ENCODE measurements at places on chromosomes 12 and 14.

- no peak for DNase-seq
Observed at GRCh38 chr12:85260896-85261295, 19.1 kb upstream of the ALX1 start.

- no peak for DNase-seq
Observed at GRCh38 chr12:132433641-132434395, 56.1 kb upstream of the FBRSL1 start.

GRCh38 chr14:35819591-35820540, 6.3 kb upstream of the BRMS1L start:
- DNase-seq: no peak

DNA sequence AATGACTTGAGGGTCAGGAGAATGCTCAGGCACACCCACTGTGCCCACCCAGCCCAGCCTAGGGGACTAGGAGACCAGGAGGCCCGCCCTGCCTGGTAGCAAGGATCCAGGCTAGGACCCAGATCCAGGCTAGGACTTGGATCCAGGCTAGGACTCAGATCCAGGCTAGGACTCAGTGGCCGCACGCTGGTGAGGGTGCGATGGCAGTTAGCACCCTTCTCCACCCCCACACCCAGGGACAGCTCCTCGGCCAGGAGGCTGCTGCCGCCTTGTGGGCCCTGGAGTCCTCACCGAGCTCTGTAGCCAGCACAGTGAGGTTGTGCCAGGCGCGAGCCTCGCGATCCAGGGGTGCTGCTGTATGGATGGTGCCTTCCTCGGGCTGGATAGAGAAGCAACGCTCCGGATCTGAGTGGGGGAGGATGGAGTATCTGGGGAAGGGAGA, 5.1 kb downstream of the CDH24 start:
- DNase-seq: peak; percentile 55

GRCh38 chr14:39694341-39694740, 262.1 kb upstream of the FBXO33 start:
- no peak for DNase-seq

GRCh38 chr12:111469401-111469800, 63.7 kb downstream of the SH2B3 start:
- no peak for DNase-seq

DNA sequence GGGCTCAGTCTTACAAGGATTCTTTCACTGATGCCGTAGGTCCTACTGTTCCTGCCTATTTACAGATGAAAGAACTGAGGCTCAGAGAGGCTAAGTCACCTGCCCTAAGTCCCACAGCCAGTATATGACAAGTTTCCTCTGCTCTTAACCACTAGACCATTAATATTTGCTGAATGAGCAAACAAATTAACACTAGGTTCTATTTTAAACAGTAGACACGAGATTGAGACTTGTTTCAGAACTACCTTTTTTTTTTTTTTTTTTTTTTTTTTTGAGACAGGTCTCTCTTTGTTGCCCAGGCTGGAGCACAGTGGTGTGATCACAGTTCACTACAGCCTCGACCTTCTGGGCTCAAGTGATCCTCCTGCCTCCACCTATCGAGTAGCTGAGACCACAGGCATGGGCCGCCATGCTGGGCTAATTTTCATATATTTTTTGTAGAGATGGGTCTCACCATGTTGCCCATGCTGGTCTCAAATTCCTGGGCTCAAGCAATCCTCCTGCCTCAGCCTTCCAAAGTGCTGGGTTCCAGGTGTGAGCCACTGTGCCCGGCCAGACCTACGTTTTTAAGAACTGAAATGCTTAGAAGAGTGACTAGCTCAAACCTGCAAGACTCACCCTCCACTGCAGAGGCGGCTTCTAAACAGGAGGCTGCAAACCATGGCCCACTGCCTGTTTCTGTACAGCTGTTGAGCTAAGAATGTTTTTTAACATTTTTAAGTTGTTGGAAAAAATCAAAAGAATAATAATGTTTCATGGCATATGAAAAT, 12.9 kb downstream of the SYNE3 start:
- DNase-seq: no peak

GRCh38 chr12:97941686-97942354, 479.2 kb downstream of the RMST start:
- DNase-seq: no peak

DNA sequence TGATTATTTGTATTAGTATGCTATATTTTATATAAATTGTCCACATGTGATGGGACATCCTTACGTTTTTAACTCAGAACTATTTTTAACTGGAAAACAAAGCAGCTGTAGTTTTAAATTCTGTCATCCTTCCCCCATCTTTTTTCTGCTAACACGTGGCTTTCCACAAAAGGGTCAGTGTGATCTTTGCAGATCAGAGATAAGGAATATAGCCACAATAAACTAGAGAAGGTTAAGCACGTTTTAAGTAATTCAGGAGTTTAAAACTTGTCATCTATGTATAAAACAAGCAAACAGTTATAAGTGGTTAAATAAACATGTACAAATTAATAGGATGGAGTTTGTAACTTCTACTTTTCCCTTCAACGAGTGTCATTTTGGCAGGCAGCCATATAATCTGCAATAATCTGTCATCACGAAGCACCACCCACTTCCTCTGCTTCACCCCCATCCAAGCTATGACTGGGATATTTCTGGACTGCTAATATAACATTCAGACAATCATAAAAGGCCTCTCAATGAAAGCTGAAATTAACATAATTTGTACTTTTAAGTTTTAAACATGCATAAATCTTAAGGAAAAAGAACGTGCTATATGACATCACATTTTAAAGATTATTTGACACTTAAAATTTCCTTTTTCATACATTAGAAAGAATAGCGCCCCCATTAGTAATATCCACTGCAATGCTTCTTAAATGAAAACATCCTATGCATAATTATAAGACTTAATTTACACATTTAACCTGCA, 15.3 kb downstream of the TAOK3 start:
- DNase-seq: no peak

DNA sequence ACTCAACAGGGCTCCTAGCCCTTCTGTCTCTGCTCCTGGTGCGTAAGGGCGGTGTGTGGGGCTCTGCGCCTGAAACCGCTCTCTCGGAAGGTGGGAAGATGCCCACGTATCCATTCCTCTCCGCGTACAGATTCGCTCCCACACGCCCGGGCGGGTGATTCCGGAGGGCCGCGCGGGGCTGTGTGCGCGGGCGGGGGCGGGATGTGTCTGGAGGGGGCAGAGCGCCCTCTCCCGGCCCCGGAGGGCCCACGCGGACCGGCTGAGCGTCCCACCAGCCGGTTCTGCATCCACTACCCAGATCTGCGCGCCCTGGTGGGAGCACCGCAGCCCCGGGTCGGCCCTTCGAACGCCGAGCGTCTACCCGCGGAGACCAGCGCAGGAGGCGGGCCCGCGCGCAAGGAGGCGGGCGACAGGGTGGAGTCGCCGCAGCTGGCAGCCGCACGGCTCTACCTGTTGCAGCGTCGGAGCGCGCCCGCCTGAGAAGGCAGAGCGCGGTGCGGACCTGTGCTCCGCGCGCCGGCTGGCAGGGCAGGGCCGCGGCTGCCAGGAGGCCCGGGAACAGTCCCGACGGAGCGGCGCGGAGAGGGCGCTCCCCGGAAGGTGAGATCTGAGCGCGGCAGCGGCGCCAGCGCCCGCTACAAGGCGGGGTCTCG, 1.4 kb upstream of the KCNK13 start:
- peak; percentile 85 for DNase-seq

DNA sequence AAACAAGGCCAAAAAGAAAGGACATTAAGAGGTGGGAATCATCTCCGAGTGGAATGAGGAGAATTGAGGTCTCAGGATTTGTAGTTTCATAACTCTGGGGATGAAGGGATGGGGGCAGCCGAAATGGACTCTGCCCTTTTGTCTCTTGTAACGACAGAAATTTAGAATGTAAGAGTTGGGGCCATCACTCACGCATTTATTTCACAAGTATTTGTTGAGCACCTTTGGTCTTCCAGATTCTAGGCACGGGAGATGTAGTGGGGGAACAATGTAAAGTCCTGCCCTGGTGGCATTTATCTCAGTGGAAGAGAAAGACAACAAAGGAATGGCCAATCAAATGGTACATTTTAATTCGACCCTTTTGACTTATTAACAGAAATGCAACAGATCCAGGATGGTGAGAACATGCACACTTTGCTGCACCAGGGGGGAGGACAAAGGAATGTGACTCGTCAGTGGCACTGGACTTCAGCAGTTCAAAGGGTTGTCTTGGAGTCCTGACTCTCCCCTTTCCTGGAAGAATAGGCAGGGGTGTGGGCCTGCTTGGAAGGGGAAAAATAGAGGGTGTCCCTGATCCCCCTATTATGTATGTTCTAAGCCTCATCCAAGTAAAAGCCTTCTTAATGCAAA, 102.0 kb downstream of the TMEM30B start:
- no peak for DNase-seq

- no peak for DNase-seq
Observed at GRCh38 chr14:89249065-89249695, 167.9 kb downstream of the FOXN3 start.

- DNase-seq: no peak
Observed at GRCh38 chr14:68177728-68178127, 358.1 kb downstream of the RAD51B start.

DNA sequence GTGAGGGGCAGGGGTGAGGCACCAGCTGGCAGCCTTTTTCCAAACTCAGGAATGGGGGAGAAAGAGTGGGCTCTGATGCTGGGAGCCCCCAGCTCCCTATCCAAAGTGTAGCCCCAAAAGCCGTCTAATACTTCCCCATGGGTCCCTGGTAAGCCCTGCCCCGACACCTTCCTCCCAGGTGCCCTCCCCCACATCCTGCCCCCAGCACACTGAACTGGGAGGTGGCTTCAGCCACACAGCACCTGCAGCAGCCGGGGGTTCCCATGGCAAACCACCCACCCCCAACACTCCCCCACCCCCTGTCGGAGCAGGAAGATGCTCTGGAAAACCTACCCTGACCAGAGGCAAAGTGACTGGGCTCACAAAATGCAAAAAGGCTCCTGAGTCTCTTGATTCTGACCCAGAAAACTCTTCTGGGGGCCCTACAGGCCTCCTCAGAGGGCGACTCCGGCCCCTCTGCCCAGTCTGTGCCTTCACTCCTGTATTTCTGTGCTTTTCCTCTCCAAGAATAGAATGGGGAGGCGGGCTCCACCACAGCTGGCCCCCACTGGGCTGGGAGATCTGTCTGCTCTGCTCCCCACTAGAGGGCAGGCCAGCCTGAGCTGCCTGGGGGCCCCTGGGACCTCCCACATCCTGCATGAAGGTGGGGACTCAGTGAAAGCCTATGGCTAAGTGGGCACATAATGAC, 81.6 kb downstream of the ITPK1 start:
- DNase-seq: no peak

- no peak for DNase-seq
Observed at GRCh38 chr14:99125113-99125512, 146.9 kb downstream of the BCL11B start.

GRCh38 chr12:132610866-132611602, 652 bp upstream of the LRCOL1 start:
- DNase-seq: no peak

- no peak for DNase-seq
Observed at GRCh38 chr14:60221457-60221856, 27.6 kb upstream of the PPM1A start.

- DNase-seq: no peak
Observed at GRCh38 chr12:124479680-124480468, 87.5 kb downstream of the NCOR2 start.

DNA sequence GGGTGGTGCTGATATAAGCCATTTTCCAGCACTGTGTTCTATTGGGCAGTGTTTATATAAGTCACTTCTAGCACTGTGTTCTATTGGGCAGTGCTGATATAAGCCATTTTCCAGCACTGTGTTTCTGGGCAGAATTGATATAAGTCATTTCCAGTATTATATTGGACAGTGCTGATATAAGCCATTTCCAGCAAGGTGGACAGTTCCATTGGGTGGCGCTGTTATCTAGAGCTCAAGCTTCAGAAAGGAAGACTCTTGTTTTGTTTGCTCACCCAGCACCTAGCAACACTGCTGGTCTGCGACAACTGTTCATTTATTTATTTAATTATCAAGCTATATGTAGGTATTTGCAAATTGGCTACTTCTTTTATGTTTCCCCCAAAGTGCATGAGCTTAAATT, 690.3 kb downstream of the AACS start:
- no peak for DNase-seq

GRCh38 chr14:104130974-104131651, 7.3 kb upstream of the KIF26A start:
- DNase-seq: no peak
